ENCODE measurements at places on chromosomes 6 and 20.

DNA sequence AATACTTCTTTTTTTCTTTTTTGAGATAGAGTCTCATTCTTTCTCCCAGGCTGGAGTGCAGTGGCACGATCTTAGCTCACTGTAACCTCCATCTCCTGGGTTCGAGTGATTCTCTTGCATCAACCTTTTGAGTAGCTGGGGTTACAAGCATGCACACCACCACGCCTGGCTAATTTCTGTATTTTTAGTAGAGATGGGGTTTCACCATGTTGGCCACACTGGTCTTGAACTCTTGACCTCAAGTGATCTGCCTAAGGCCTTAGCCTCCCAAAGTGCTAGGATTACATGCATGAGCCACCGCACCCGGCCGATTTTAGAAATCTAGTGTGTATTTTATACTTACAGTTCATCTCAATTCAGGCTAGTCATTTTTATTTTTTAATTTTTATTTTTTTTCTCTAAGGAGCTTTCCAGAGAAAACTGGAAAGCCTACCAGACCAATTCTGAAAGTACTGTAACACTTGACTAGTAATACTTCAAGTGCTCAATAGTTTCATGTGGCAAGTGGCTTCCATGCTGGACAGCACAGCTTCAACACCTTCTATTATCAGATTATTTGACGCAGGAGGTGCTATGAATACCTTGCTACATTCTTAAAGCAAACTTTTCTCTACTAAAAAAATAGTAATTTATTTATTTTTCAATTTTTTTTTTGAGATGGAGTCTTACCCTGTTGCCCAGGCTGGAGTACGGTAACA is 25.0 kb downstream of the POLR1C start:
- DNase-seq = no peak

GRCh38 chr20:49279677-49280462 is 2.0 kb upstream of the ZNFX1 start:
- DNase-seq = no peak

GRCh38 chr6:153858529-153858928 is 180.5 kb upstream of the OPRM1 start:
- no peak for DNase-seq

DNA sequence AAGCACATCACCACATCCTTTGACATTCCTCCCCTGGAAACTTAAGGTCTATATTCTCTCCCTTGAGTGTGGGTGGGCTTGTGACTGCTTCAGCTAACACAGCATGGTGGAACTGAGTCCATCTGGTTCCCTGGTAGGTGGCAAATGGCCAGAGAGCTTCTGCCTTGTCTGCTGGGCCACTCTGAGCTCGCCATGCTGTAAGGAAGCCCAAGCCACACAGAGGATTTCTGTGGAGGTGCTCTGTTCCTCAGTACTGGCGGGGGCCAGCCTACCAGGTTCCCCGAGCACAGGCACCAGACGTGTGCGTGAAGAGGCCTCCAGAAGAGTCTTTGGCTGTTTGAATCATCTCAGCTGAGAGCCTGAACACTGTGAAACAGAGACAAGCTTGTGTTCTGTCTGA is 41.6 kb upstream of the PMEPA1 start:
- no peak for DNase-seq

DNA sequence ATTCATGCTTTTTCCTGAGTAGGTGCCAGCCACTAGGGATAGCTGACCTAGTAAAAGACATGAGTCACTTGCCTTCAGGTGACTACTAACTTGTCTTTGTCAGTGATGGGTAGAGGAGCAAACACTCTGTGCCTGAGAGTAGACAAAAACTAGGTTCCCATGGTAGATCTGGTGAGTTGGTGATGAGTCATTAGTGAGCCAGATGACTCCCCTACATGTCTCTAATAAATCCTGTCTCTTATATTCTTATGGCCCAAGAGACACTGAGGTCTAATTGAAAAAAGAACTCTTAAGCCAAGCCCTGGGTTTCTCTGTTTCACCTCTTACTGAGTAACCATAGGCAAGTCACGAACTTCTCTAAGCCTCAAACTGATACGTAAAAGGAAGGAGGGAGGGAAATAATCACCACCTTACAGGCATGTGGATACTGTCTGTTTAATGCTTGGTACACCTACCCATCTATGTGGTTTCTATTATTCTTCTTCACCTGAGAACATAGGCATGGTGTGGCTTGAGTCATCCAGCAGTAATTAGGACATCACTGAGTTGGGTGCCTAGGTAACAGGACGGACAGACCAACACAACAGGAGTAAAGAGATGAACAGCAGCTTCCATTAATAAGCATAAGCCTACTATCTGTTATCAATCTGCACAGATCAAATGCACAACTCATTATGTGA is 20.3 kb downstream of the TTPAL start:
- DNase-seq = no peak

DNA sequence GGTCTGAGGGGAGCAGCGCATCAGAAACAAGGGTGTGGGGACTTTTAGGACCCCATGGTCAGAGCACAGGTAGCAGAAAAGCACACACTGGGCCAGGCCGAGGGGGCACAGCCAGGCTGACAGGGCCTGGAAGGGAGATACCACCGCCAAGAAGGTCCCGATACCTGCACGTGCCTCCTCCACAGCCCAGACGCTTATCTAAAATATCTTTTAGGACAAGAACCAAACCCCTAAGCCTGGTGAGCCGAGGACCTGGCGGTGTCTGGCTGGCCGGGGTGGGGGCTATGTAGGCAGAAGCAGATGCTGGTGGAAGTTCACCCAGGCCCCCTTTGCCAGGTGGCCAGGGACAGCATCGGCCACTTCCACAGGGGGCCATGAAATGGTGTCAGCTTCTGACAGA is 89.3 kb downstream of the CDC5L start:
- no peak for DNase-seq

- no peak for DNase-seq
Observed at GRCh38 chr6:170050591-170051041, 240.3 kb downstream of the DLL1 start.

Measured in ovary (tissue), 10 donors.